ENCODE measurements at places on chromosomes 13 and 19. TPM values are rescaled to one million over a fixed set of nuclear protein-coding genes. Genes with fewer than 3 reads are reported as not detected.

The C19orf33 gene
- 2.1 TPM for total RNA-seq

- DNase-seq, result no peak
Measured at GRCh38 chr13:20964904-20965303, 62.4 kb upstream of the XPO4 start.

The RASIP1 gene
- 0.26 TPM for total RNA-seq

DNA sequence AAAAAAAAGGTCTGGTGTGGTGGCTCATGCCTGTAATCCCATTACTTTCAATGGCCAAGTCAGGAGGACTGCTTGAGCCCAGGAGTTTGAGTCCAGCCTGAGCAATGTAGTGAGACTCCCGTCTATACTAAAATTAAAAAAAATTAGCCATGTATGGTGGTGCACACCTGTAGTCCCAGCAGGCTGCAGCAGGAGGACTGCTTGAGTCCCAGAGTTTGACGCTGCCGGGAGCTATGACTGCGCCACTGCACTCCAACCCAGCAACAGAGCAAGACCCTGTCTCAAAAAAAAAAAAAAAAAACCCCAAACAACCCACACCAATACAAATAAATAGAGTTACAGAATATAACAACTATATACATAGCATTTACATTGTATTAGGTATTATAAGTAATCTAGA, 65.7 kb downstream of the MICU2 start:
- DNase-seq, result no peak

DNA sequence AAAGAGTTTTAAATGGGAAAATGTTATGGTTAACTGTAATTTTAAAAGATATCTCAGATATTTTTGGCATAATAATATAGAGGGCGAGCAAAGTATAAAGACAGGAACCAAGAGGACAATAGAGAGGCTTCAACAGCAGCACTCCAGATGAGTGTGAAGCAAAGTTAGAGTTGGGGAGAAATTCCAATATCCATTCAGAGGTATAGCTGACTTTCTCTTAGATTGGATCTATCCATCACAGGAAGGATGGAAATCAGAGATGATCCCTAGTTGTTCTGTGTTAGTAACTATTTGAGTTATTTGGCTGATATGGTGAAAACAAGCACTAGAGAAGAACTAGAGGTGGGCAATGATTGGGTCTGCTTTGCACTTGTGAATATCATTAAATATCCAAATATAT, 786.0 kb upstream of the KLHL1 start:
- DNase-seq, result no peak

The SPACA4 gene
- total RNA-seq, result not detected

DNA sequence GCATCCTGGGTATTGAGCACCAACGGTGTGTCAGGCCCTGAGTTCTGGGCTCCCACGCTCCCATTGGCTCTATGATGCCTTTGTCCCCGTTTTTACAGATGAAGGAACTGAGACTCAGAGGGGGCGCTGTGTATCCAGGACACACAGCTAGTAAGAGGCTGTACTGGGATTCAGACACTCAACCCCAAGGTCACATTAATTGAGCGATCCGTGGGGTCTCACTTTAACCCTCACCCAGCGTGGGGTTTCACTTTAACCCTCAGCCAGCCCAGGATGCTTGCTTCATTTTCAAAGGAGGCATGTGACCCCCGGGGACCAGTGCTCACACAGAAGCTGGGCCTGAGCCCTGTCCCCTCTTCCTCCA, 42.6 kb downstream of the CYP4F22 start:
- no peak for DNase-seq
